T-helper 2 cell treated with Interferon-gamma antibody and Interleukin-4, amounts not matched to agents 100 ng/mL and 5 ng/mL, for 36 hours (primary cell): ENCODE measurements at places on chromosomes 4 and X. TPM values are rescaled to one million over a fixed set of nuclear protein-coding genes. Genes with fewer than 3 reads are reported as not detected.

PGAM4 gene
- 0.57 TPM in 1 of 2 replicates, not detected in the other for total RNA-seq

PNMA3 gene
- 2.5 and 2.6 TPM in 2 replicates for total RNA-seq

CEP44 gene
- 17.0 and 18.3 TPM in 2 replicates for total RNA-seq

KCTD8 gene
- not detected in 2 replicates for total RNA-seq

DDX60 gene
- 38.7 and 45.0 TPM in 2 replicates for total RNA-seq

TBC1D9 gene
- total RNA-seq: not detected in 2 replicates

CSAG2 gene
- not detected in 2 replicates for total RNA-seq

TCEAL5 gene
- total RNA-seq: not detected in 2 replicates

SHROOM4 gene
- total RNA-seq: not detected in 2 replicates
